HT1080 (cell line): ENCODE measurements at places on chromosomes 4 and X. TPM values are rescaled to one million over a fixed set of nuclear protein-coding genes. Genes with fewer than 3 reads are reported as not detected.
A peak's percentile ranks its signal among the peaks of the same experiment; 100 is the strongest.

DNA sequence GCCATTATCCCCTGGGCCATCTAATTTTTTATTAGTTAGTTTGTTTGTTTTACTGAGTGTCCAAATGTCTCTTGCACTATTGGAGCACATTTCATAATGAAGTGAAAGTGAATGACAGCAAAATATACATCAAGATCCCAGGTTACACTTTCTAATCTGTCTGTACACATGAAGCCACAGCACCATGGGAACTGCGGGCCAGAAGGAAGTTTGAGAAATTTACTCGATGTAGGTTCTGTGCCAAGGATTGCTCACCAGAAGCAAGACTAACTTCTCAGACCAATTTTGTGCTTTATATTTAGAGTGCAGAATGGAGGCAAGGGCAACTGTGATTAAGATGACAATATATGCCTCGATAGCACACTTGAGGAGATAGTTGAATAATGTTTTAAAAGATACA, 258.0 kb downstream of the COL25A1 start:
- DNase-seq = no peak

- DNase-seq = no peak
Measured at GRCh38 chr4:81207828-81208227, 7.2 kb downstream of the PRKG2 start.

The MBTPS2 gene
- total RNA-seq = 3.5 and 6.6 TPM in 2 replicates

DNA sequence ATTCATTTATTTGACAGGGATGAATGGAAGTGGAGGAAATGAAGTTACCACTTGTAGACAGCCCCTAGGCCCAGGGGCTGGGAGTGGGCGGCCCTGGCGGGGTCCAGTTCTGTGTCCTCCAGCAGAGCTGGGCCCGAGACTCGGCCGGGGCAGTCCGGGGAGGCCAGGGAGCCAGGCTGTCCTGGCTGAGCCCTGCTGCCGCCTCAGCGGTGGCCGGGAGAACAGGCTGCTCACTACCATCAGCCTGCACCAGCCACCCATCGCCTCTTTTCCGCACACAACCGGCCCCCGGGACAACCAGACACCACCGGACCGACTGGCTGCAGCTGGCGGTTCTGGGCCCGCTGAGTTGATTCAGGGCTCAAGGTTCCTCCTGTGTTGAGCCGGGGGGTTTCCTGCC, 25.6 kb downstream of the CLDN34 start:
- no peak for DNase-seq

The HNRNPDL gene
- 288 and 338 TPM in 2 replicates for total RNA-seq

DNA sequence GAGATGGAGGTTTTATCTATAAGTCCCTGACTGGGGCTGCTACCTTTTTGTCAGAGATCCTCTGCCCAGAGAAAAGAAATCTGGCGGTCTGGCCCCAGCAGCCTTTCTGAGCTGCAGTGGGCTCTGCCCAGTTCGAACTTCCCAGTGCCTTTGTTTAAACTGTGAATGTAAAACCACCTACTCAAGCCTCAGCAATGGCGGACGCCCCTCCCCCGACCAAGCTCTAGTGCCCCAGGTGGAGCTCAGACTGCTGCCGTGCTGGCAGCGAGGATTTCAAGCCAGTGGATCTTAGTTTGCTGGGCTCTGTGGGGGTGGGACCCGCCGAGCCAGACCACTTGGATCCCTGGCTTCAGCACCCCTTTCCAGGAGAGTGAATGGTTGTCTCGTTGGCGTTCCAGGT, 121.8 kb downstream of the TSPAN5 start:
- DNase-seq = no peak

DNA sequence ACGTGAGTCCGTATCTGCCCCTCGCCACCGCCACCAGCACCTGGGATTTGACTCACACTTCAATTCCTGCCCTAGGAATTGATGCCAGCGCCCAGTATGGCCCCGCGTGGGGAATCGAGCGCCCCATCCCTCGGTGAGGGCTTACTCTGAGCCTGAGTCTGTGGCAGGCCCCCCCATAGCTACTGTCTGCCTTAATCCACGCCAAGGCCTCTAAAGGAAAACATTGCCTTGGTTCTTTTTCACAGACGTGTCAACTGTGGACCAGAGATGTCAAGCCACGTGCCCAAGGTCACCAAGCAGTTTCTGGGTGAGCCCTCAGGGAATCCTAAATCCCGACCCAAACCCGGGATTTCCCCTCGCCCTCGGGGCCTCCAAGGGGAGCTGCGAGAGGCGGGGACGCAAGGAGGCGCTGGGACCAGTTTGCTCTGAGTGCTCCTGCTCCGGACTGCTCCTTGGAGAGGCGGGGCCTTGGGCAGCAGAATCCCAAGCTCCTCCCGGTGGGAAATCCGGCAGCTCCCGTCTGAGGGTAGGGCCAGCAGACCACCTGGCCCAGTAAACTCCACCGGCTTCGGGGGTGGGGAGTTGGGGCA, 12.9 kb downstream of the MSX1 start:
- no peak for DNase-seq

DNA sequence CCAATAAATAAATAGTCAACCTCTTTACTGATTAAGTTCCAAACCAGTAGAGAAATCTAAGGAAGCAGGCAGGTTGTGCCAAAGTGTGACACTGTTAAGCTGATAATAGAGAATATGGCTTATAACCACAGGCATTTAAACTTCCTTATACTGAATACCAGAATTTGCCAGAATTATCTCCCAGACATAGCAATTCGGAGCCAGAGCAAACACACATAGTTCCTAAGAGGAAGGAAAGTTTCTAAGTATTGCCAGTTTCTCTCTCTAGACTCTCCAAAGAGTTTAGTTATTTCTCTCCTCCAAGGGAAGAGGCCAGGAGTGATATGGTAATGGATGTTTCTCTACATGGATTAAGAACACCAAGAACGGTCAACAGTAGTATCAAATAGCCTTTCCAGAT, 191.7 kb upstream of the CPEB2 start:
- no peak for DNase-seq

- peak; percentile 98 for DNase-seq
Measured at GRCh38 chr4:13980317-13981310, 353.1 kb upstream of the BOD1L1 start.

- DNase-seq = no peak
Measured at GRCh38 chr4:2406406-2406805, 12.0 kb downstream of the ZFYVE28 start.

- peak; percentile 14 for DNase-seq
Measured at GRCh38 chr4:106629268-106629625, 260.7 kb upstream of the GIMD1 start.

The GAGE12F gene
- not detected in 2 replicates for total RNA-seq

DNA sequence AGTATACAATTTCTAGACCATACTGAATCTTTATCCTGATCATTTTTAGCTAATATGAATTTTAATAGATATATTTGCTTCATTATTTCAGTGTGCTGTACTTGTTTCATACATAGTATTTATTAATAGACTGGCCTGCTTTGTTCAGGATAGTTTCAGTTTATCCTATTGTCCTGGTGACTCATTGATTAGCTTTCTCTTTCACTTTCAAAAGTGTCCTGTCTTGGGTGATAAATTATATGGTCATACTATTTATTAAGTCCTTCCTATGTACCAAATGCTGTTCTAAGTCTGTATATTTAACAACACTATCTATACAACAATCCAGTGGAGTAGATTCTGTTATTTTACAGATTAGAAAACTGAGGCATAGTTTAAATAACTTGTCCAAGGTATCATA, 153.8 kb upstream of the RAPGEF2 start:
- peak; percentile 47 for DNase-seq

DNA sequence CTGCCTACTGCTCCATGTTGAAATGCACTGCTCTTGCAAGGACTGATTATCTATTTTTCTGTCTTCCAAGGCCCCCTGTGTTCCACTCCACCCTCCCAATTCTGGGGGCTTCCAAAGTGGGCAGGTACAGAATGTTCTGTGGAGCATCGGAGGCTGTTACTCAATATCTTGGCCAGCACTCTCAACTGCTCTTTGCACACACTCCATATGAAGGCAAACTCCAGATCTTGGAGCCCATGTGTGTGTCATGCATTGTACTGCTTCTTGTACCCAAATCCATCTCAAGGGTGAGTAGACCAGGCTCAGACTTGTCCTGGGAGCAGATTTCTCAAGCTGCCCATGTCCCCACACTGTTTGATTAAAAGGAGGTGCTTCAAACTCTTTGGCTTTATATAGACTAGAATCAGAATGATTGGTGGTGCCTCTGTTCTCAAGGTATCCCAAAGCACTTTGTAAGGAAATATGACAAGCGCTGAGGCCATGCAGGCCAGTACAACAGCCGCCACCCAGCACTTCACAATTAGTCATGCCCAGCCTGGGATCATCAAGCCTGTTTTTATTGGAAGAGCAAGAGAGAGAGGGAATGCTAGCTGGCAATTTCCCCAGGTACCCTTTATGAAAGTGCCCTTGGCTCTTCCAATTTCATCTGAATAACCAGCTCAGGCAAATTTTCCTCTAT, 44.3 kb downstream of the AR start:
- DNase-seq = peak; percentile 46

The RTL9 gene
- 0.20 and 0.26 TPM in 2 replicates for total RNA-seq

GRCh38 chrX:150775569-150776350, 82.6 kb downstream of the MTMR1 start:
- no peak for DNase-seq

GRCh38 chr4:138097912-138098600, 144.1 kb downstream of the SLC7A11 start:
- no peak for DNase-seq

GRCh38 chr4:99655308-99656081, 2.1 kb downstream of the C4orf54 start:
- peak; percentile 76 for DNase-seq

The C4orf36 gene
- total RNA-seq = 0.13 and 2.6 TPM in 2 replicates

GRCh38 chr4:52979020-52979419, 116.9 kb downstream of the RASL11B start:
- DNase-seq = no peak

- DNase-seq = no peak
Measured at GRCh38 chrX:28099166-28099565, 117.9 kb upstream of the DCAF8L1 start.
